Stimulated activated CD8-positive, alpha-beta memory T cell treated with anti-CD3 and anti-CD28 coated beads, Interleukin-7, amount 100 ng/mL, for 1 hour (primary cell): ENCODE measurements at places on chromosomes 12 and 14.

DNA sequence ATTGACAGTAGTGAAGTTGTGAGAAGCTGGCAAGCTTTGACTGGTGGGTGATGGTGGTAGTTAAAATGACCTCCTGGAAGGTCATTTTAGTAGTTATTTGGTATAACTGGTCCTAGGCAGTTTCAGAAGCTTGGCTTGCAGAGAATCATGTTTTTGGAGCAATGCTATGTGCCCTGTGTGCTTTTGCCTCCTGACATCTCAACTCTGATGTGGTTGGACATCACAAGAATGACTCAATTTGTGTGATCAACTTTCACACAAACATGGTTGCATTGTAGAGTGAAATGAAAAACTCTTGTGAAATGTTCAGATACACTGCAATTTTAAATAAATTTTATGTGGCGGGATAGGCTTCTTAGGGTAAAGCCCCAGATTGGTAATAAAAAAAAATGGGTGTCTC lies 8.3 kb upstream of the ABCD2 start:
- no peak for DNase-seq

DNA sequence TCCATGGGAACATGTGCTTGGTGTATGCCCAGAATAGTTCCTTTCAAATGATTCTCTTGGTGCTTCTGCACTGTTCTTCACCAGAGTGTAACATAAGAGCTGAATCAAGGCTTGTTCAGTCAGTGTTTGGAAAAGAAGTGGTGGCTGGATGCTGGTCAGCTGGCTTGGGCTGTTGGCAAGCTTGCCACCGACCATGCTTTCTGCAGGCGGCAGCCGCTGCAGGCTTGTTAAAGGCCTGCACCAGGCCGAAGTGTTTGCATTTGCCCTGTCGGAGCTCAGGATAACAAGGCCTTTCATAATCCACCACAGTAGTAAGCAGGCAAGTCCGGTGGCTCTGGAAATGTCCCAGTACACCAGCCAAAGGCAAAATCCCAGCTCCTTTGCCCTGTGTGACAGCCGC lies 26.9 kb downstream of the DAAM1 start:
- no peak for DNase-seq

- DNase-seq = no peak
Observed at GRCh38 chr14:34187519-34188044, 236.7 kb upstream of the EGLN3 start.

GRCh38 chr12:52833922-52834726 lies at the start of gene KRT79:
TSS of gene KRT79 (minus strand) at chr12:52834311. CDS start at chr12:52834260, 51 bp downstream.
- DNase-seq = no peak

DNA sequence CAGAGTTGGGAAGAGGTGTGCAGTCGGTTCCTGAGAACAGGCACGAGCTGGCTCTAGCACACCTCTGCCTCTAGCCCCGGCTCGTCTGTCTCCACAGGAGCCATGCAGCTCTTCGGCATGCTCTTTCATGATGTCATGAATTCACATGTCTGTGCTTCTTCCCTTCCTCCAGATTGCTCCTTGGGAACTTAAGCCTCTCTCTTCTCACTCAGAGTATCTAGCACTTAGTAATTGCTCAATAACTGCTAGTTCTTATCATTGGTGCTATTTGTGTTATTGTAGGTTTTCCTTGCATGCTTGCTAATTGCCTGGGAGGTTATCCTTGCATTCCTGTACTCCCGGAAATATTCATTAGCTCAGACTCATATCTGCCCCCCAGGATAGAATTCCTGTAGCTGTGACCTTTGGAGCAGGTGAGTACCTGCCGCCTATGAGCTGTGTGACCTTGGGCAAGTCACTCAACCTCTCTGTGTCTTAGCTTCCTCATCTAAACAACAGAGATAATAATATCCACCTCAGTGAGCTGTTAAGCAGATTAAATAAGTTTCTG lies 19.5 kb downstream of the FAM181A start:
- no peak for DNase-seq

DNA sequence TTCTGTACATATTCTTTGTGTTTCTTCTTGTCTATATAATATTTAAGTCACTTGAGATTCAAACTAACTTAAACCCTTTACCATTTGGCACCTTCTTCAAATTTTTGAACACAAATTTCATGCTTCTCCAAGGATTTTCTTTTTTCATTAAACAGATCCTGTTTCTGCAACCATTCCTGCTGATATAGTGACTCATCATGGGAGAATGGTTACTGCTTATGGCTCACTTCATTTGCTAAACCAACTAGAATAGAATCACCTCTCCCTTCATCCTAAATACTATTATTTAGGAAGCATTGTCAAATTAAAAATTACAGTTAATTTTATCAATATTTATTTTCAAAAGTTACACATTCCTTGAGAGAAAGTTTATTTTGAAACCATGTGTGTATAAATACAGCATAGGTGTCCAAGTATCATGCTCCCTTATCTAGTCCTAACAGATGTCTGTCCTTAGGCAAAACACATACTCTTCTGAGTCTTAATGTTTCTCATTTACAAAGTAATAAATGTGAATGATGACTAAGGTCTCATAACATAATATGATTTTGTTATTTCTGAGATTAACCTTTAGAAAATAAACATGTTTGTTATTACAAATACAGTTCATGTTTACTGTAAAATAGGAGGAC lies 40.7 kb downstream of the PLCZ1 start:
- DNase-seq = no peak

DNA sequence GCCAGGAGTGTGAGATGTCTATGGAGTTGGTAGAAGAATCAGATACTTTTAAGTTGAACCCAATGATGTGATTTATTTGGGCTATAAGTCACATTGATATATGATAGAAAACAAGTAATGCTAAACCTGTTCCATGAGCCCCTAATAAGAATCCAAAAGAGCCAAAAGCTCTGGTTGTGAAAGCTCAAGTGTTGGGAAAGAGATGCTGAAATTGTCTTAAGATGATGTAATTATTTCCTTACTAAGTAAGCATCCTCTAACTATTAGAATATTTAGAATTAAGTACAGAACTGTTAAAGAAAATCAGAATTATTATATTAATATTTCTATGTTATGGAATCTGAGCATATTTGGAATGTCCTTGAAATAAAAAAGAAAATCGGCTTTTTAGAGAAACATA lies 17.6 kb upstream of the SLC2A13 start:
- DNase-seq = no peak

GRCh38 chr12:3777206-3777809 lies 24.4 kb upstream of the CRACR2A start:
- DNase-seq = no peak

DNA sequence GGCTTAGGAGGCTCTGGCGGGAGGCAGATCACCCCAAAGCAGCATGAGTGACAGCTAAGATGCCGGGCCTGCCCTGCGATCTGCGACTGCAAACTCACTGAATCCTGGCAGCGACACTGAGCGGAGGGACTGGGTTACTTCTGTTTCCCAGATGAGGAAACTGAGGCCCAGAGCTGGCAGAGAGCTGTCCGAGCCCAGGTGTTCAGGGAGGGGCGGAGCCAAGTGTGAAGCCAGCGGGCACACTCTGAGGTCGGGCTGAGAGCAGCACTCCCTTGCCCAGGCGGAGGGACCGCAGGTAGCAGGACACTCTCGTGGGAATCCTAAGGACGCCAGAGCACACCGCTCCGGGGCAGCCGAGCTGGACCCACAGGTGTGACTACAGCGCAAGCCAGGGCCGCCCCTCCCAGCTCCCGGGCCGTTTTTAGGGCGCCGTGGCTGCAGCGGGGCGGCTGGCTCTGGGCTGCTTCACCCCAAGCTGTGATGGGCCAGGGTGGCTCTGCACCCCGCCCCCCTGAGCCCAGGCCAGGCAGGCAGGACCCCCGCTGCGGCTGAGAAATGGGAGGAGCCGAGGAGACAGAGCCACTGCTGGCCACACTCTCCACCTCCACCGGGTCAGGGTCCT lies 27.4 kb downstream of the MMP17 start:
- DNase-seq = no peak

DNA sequence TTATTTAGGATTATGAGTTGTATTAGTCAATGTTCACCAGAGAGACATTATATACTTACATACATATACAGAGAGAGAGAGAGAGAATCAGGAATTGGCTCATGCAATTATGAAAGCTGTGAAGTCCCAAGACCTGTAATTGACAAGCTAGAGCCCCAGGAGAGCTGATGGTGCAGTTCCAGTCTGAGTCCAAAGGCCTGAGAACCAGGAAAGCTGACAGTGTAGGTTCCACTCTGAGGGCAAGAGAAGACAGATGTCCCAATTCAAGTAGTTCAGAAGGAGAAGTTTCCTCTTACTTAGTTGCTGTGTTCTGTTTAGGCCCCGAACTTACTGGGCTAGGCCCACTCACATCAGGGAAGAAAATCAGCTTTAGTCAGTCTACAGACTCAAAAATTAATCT lies 76.4 kb upstream of the FICD start:
- DNase-seq = no peak

DNA sequence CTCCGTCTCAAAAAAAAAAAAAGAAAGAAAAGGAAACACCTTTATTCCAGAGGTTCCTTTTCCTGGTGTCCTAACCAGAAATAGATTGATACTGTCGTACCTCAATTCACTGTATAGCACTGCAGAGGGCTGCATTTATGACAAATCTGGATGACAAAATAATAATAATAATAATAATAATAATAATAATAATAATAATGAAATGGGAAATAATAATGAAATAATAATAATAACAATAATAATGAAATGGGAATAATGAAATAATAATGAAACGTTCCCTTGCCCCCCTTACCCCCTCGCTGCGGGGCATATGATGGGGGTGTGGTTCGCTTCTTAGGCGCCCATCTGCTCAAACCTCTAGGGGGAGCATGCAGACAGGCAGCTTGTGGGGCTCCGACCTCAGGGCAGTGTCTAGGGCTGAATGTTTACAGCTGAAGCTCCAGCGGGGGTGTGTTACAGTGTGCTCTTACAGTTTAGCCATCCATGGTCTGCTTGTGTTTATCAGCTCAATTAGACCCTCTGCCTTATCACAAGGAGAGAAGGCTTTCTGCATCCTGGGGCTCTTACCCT lies 1088.3 kb upstream of the SEL1L start:
- DNase-seq = no peak

- no peak for DNase-seq
Observed at GRCh38 chr12:14777271-14777670, 26.0 kb downstream of the WBP11 start.

DNA sequence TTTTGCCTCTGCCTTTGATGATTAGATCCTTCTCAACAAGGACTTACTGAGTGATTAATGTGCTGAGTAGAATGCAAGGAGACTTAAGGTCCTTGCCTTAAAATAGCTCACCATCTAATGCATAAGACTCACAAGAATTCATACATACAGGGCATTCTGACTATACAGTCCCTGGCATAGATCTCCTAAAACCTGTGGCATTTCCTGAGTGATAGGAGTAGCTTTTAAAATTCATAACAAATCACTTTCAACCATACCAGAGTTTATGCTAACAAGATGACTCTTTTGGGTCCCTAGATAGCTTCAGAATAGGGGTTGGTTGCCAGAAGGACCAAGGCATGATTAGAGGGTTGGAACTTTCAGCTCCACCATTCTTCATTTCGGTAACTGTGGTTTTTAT lies 48.8 kb downstream of the STXBP6 start:
- DNase-seq = no peak

- no peak for DNase-seq
Observed at GRCh38 chr12:4056910-4057845, 184.0 kb upstream of the PARP11 start.

- DNase-seq = no peak
Observed at GRCh38 chr12:132674561-132674960, 12.6 kb downstream of the POLE start.

GRCh38 chr12:57008178-57008577 lies 1.8 kb upstream of the ZBTB39 start:
- no peak for DNase-seq

DNA sequence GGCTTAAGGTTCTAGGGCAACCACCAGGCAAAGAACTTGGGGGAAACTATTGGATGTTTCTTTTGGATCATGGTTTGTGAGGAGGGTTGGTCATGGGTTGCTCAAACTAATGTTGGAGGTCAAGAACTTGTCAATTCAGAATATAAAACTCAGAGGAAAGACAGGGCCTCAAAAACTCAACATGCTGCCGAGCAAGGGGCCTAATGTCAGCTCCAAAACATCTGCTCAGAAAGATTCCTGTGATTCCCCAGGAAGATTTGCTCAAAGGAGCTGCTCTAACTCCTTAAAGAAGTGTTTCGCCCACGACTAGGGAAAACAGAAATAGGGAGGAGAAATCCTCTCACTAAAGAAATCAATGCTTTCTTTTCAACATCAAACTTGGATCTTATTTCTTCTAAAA lies 3.7 kb upstream of the IGF1 start:
- no peak for DNase-seq

GRCh38 chr14:52868911-52869618 lies 77.7 kb upstream of the GNPNAT1 start:
- no peak for DNase-seq

DNA sequence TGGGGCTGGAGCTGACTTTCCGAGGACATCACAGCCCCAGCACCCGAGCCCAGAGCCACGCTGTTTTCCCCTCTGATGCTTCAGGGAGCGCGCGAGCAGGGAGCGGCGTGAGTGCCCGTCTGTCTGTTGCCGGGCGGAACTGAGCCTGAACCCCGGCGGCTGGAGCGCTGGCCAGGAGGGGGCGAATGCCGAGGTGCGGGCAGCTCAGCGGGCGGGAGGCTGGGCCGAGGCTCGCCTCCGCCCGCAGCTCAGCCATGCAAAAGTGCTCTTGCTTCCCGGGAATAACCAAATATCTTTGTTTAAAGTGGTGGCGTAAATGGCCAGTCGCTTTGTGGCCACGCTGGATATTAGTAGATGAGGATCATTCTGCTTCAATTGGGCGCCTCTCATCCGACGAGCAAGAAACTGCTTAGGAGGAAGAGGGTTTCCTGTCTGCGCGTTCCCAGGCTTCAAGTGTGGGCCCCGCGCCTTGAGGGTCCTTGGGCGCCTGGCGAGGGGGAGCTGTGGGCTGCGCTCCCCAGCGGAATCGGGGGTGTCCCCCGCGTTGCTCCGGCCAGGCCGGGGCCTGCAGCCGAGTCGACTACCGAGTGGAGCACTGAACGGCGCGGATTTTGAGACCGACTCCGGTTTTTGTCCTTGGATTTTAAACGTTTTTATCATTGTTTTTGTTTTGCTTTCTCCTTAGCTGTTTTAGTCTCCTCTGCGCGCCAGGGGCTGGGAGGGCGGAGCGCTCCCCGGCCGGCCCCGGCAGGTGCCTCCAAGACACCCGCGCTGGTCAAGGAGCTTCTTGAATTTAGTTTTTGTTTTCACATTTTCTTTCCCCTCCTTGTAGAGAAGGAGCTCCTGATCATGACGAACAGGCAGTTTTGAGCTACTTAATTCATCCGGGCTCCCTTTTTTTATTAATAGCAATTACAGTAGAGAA lies 831 bp upstream of the NKX2-1 start:
- no peak for DNase-seq

- no peak for DNase-seq
Observed at GRCh38 chr12:109981311-109981710, 14.9 kb downstream of the GIT2 start.

GRCh38 chr12:57890191-57891115 lies 43.9 kb upstream of the CTDSP2 start:
- DNase-seq = no peak

DNA sequence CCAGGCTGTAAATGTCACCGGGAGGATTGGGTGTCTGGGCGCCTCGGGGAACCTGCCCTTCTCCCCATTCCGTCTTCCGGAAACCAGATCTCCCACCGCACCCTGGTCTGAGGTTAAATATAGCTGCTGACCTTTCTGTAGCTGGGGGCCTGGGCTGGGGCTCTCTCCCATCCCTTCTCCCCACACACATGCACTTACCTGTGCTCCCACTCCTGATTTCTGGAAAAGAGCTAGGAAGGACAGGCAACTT lies 1.3 kb downstream of the GAPDH start:
- no peak for DNase-seq
